Gastrocnemius medialis (tissue), 4 donors: ENCODE measurements at places on chromosomes 7 and 10. TPM values are rescaled to one million over a fixed set of nuclear protein-coding genes. Genes with fewer than 3 reads are reported as not detected.

DNA sequence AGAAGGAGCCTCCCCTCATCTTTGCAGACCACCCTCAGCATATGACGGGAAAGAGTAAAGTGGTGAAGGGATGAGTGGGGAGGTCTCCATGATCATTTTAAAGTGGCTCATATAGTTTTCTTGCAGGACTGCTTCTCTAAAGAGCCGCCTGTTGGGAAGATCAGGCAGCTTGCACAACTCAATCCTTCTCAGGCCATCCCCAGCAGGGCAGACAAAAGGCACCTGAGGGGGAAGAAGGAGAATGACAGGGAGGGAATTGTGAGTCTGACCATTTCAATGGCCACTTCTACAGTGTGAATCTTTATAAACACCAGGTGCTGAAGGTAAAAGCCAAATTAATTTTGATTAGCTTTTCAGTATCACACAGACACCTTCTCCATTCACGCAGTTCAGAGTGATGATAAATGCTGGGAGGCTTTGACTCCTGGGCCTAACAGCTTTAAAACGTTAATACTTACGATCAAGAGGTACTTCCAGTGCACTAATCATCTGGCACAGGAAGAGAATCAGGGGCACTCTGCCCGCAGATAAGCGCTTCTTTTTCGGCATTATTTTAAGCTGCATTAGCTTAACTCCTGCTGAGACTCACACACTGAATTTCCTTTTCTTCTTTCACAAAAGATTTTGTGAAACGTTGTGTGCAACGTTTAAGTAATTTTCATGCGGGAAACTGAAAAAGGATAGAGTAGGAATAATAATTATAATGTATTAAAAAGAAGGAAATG is 109.5 kb upstream of the LAMB4 start:
- DNase-seq, result no peak

BHLHA15 gene
- total RNA-seq, result not detected

DNA sequence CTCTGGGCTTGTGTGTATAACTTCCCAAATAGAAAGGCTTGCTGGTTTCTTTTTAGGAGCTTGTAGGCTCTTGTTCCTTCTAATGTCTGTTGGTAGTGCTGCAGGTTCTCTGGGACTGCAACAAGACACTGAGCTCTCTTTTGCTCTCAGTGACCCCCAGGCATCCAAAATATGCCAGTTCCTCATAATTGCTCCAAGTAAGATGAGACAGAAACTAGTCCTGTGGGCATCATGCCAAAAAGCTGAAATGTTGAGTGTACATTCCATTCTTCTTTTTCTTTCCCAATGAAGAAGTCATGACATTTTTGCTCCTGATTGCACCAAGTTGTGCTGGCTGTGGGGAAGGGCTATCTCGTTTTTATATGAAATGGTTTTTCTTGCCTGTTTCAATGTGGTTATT is 7.1 kb upstream of the BTBD16 start:
- no peak for DNase-seq

- DNase-seq, result no peak
These were observed 15.8 kb upstream of the TRIM8 start for GRCh38 chr10:102628451-102628911.

- DNase-seq, result no peak
These were observed 48.8 kb downstream of the PHYHIPL start for GRCh38 chr10:59225211-59225610.

GRCh38 chr10:90018819-90019218 is 317.4 kb downstream of the KIF20B start:
- DNase-seq, result no peak

VAX1 gene
- total RNA-seq, result not detected

DNA sequence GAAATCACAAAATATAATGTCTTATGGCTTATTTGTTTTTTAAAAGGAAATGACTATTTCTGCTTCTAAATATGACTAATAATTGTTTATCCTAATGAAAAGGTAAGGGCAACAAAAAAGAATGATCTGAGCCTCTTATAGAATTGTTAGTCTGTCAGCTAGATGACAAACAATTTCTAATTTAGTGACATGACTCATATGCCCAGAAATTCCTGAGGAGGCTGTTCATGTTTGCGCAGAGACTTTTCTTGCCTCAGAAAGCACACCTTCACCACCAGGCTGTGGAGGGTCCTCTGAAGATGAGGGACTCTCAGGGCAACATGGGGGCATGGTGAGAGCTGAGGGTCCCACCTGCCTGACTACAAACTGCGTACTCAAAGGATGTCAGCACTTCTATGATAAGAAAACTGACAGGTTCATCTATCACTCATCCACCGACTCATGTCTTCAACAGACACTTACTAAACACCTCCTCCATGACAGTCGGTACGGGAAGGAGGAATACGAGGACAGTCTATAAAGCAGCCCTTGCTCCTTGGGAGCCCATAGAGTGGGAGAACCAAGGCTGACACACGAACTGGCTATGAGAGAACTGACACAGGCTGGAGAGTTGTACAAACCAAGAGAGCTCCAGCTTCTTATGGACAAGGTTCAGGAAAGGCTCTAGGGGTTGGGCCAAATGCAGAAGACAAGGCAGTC is 102.0 kb downstream of the PKD1L1 start:
- no peak for DNase-seq

GRCh38 chr7:142792593-142792992 is 21.8 kb downstream of the PRSS2 start:
- no peak for DNase-seq

DNA sequence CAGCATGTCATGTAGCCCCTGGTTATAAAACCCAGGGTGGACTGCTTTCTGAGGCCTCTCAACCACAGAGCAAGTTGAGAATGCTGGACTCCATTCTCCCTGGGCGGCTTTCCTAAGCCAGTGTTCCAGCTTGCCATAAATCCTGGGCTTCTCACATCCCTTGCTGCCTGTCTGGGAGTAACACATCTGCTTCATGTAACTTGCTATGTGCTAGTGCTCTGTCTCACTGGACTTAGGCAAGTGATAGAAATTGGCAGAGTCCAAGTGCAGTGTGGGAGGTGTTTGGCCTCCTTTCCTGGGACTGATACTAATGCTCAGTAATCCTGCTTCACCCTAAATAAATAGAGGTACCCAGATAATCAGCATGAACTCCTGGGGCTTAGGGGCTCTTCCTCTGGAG is 277.1 kb upstream of the POM121L12 start:
- DNase-seq, result no peak

GRCh38 chr10:89279421-89279869 is 22.4 kb upstream of the IFIT2 start:
- DNase-seq, result no peak

DNA sequence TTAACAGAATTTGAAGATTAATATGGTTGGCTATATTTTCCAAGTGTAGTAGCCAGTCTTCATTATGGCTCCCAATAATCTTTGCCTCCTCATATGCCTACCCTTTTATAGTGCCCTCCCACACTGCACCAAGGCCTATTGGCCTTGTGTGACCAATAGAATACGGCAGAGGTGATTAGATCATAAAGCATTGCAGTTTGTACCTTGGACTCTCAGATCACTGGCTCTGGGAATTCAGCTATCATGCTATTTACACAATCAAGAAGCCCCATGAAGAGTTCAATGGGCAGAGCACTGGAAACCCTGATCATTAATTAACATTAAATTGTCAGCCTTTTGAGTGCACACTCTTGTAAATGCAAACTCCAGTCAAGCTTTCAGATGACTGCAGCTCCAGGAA is 154.5 kb upstream of the MAGI2 start:
- DNase-seq, result no peak

PIP gene
- not detected for total RNA-seq

- DNase-seq, result no peak
These were observed 31.4 kb downstream of the FRA10AC1 start for GRCh38 chr10:93671042-93671441.
